ENCODE measurements at places on chromosomes 12 and 14.
A peak's percentile ranks its signal among the peaks of the same experiment; 100 is the strongest.

DNA sequence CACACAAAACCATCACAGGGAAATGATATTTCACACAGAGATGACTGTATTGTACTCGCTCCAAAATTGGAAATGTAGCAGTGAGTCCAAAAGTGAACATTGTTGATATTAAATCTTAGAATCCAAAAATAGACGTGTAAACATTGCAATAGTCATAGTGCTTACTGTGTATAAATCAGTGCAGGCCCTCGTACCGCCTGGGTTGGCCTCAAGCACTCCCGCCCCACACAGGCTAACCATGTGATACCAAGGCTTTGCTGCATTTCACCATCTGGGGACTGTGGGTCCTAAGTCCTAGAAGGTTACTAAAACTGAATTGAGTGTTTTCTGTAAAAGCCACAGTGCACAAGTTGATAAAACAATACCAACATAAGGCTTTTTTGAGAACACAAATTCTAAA, 107.3 kb downstream of the PPP2R5E start:
- DNase-seq, result no peak

- DNase-seq, result no peak
Observed at GRCh38 chr12:126936181-126936851, 1330.7 kb upstream of the TMEM132C start.

GRCh38 chr12:7884689-7885088, 12.0 kb upstream of the SLC2A14 start:
- no peak for DNase-seq

GRCh38 chr12:18123707-18124106, 33.7 kb upstream of the RERGL start:
- no peak for DNase-seq

- DNase-seq, result no peak
Observed at GRCh38 chr14:76280221-76280620, 95.7 kb upstream of the ESRRB start.

GRCh38 chr14:20144820-20145219, 6.2 kb downstream of the OR4N5 start:
- DNase-seq, result no peak

DNA sequence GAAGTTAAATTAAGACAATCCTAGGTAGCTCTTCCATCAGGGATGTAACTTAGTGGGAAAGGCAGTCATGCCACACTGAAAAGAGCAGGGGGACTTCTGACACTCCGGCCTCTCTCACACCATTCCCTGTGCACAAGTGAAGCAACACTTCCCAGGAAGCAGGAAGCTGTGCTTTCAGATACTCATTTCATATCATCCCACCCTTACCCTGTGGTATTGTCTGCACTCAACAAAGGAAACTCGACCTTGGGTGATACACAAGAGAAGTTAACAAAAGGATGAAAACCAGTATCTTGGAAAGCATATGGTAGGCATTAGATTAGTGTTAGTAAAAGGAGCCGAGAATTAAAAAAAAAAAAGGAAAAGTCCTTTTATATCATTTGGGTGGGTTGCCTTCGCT, 61.3 kb upstream of the MDM1 start:
- DNase-seq, result no peak

- no peak for DNase-seq
Observed at GRCh38 chr12:11412731-11413130, 17.4 kb upstream of the PRB2 start.

GRCh38 chr14:79448960-79449359, 762.3 kb downstream of the DIO2 start:
- DNase-seq, result no peak

DNA sequence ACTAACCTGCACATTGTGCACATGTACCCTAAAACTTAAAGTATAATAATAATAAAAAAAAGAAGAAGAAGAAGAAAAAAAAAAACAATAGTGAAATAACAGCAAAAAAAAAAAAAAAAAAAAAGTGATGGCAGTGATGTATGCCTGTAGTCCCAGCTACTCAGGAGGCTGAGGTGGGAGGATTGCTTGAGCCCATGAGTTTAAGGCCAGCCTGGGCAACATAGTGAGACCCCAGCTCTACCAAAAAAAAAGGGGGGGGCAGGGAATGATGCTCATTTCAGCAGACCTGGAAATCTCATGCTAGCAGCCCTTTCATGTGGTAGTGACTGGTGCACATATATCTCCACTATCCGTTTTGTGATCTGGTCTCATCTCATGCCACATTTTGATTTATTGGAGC, 20.8 kb downstream of the TRAFD1 start:
- no peak for DNase-seq

- no peak for DNase-seq
Observed at GRCh38 chr12:53700567-53700966, 24.7 kb upstream of the ATP5MC2 start.

GRCh38 chr14:95440496-95440895, 76.0 kb downstream of the SYNE3 start:
- no peak for DNase-seq

- no peak for DNase-seq
Observed at GRCh38 chr14:96055065-96055752, 16.0 kb downstream of the C14orf132 start.

DNA sequence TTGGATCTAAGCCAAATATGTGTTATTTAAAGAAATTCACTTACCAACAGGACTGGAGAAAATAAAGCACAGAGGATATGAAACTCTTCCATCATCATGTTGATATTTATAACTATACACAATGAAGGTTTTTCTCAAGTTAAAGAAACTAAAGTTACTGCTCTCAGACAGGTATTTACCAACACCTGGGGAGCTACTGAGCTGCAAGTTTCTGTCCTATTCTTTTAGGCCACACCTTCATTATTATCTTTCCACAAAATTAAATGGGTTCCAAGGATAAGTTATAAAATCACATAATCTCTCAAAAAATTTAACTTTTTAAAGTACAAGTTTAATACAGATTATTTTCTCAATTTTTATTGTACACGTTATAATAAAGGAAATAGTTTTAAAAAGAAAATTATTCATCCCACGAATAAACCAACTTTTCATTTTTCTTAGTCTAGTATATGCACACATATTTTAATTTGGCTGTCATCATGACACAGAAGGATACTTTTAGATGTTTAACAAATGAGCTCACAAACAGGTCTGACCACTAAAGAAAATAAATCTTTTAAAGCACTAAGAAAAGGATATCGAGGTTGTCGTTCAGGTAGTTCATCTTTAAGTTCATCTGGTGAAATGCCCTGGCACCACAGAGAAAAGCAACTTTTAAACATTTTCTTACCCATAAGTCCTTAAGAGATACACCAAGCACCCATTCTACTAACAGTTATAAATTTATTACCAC, 7.8 kb downstream of the GMFB start:
- DNase-seq, result no peak

- DNase-seq, result no peak
Observed at GRCh38 chr14:53767566-53767965, 189.1 kb downstream of the BMP4 start.

DNA sequence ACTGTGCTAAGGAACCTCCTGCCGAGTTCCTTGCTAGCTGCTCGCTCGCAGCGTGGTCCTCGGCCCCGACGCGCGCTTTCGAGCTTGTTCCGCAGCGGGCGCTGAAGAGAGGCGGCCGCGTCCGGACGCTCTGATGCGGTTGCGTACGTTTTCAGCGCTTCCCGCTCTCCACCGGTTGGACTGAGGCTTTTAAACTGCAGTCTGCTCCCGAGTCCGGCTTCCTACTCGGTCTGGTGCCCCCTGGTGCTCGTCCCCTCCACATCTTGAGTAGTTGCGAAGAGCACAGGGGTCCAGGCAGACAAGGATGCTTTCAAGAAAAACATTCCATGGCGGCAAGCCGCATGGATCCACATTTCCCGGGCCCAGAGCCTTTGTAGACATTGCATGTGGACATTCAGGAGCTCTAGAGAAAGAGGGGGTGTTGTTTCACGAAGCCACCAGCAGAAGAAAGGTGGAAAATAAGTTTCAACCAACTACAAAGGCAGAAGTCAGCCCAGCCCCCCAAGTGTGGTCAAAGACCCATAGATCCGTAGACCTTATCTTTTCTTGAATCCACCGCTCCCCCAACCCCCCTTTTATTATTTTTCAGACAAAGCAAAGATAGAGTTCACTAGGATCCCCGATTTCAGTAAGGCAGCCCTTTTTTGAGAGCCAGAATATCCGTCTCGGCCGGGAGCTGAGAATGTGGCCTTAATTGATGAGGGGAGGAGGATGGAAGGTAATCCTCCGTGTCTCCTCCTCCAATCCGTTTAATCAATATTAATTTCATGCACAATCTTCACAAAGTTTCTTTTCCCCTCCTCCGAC, 984 bp upstream of the WNK1 start:
- DNase-seq, result peak; percentile 74

- DNase-seq, result no peak
Observed at GRCh38 chr12:25817166-25817565, 141.3 kb upstream of the RASSF8 start.

DNA sequence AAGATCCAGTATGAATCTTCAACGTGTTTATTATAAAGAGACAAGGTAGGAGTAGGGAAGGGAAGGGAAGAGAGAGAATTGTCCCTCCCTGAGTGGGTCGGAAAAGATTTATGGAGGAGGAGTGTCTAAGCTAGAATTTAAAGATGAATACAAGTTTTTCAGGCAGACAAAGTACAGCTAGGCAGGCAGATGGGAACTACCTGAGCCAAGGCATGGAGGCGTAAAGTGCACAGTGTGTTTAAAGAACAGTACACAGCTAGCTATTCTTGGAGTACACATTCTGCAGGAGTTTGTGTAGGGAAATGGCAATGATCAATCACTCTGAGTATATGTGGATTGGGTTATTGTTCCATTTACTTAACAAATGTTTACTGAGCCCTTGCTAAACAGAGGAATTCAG, 20.1 kb downstream of the PLEKHG7 start:
- DNase-seq, result no peak

GRCh38 chr12:56206452-56207166, 15.1 kb downstream of the RNF41 start:
- no peak for DNase-seq

- no peak for DNase-seq
Observed at GRCh38 chr12:95646781-95647190, 95.5 kb upstream of the USP44 start.

DNA sequence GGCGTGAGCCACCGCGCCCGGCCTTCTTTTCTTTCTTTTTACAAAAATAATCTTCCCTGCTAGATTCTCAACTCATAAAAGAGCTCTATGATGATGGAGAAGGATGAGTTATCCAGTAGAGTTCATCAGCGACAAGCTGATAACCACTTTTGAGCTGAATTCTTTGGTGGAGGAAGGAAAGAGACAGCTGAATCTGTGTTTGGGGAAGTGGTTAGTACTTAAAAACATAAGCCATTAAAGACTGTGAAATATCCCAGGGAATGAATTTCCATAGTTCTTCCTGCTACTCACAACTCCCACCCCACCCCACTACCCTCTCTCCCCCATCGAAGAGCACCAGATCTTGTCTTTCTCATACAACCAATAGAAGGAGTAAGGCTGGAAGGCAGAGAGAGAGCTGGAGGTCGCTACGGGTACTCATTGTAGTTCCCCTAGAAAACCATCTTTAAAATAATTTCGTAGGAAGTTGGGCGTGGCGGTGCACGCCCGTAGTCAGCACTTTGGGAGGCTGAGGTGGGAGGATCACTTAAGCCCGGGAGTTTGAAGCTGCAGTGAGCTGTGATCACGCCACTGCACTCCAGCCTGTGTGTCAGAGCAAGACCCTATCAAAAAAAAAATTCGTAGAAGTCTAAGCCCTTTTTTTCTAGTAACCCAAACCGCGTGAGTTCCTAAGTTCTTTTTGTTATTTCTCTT, 647 bp upstream of the ESPL1 start:
- DNase-seq, result no peak

- no peak for DNase-seq
Observed at GRCh38 chr14:81516986-81517797, 16.5 kb downstream of the SEL1L start.

GRCh38 chr12:1828856-1829255, 8.5 kb downstream of the LRTM2 start:
- no peak for DNase-seq

DNA sequence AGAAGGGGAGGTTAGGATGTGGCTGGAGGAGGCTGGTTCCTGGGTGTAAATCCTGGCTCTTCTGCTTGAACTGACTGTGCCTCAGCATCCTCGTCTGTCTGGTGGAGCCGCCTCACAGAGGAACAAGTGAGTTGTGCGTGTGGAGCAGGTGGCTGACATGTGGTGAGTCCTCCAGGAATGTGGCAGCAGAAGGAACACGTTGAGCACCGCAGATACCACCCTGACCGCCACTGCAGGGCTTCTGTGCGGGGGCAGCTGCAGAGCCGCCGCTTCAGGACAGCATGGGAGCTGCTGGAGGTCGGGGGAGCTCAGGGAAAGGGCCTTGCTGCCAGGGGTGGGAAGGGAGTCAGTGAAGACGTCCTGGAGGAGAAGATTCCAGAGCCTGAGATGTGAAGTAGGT, 48.9 kb downstream of the TRAF3 start:
- no peak for DNase-seq

GRCh38 chr14:94599656-94600004, 12.6 kb upstream of the SERPINA3 start:
- DNase-seq, result no peak

DNA sequence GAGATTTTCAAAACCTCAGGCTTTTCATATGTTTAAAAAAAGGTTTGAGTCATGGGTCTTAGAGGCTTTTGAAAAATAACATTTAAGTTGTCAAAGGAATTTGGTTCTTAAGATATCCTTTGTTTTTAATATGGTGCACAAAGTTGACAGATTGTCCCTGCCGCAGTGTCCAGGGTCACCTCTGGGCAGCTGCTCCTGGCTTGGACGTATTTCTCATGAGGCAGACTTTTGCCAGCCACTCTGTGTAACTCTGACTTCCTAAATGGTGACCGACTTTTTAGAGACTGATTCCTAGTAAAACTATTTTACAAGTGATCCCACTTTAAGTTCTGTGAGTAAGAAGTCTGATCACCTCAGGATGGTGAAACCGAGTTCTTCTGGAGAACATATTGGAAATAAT, 27.5 kb downstream of the XRCC3 start:
- no peak for DNase-seq

DNA sequence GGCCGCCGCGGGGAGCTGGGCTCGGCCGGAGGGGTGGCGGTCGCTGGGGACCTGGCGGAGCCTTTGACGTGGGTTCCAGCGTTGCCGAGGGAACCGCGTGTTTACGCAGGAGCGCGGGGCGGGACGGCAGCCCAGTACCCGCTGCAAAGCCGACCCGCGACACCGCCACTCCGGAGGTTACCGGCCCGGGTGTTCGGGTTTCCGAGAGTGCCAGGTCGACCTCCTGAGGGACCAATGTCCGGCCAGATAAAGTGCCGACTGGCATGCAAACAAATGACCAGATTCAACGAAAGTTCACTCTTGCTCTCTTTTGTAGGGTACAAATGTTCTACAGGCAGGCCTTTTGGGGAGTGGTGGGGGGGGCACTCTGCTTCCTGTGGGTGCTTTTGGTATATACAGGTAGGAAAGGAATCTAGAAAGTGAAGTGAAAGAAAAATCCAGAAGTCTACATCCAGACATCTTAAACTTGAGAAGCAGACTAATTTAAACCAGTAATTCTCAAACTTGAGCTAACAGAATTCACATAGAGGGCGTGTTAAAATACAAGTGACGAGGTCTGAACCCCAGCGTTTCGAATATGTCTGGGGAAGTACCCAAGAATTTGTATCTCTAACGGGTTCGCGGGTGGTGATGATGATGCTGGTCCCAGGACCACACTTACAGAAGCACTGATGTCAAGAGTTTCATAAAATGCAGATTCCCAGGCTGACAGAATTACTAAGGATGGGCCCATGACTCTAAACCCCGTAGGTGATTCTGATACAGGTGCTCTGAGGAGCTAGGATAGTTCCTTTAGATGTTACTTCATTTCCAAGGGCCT, at the start of gene GPR135:
Gene GPR135, minus strand, starts transcription at position 65 of the 820 bp plus-strand sequence. CDS start 154 bp downstream, outside the sequence.
- no peak for DNase-seq

All from activated gamma-delta T cell treated with anti-CD3 and anti-CD28 coated beads, Interleukin-2, amount 50 U/mL, for 16 hours (primary cell).